ENCODE measurements at places on chromosomes 2 and 18. TPM values are rescaled to one million over a fixed set of nuclear protein-coding genes. Genes with fewer than 3 reads are reported as not detected.

GRCh38 chr18:48418539-48419276 lies 9.5 kb upstream of the ZBTB7C start:
- peak; percentile 57 for DNase-seq

DNA sequence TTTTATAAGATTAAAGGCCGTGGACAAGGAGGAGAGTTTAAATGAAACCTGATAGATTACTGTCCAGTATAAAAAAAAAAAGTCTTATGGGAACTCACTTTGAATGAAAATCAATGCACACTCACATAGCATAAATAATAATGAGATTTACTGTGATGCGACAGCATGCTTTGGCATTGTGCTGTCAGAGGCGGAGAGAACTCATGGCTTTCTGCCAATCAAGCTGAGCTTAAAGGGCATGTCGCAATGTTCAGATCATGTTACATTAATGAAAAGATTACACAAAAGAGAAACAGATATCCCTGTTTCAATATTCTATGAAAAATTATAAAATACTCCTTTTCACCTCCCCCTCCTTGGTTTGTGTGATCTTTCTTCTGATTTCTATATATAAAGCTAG lies 310.8 kb downstream of the ERBB4 start:
- no peak for DNase-seq

DNA sequence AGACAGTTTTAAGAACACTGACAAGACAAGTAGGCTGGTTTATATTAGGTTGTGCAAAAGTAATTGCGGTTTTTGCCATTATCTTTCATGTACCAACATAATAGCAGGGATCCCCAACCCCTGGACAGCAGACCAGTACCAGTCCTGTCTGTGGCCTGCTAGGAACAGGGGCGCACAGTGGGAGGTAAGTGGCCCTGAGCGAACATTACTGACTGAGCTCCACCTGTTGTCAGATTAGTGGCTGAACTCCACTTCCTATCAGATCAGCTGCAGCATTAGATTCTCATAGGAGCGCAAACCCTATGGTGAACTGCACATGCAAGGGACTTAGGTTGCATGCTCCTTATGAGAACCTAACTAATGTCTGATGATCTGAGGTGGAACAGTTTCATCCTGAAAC lies 921.9 kb downstream of the CCDC85A start:
- DNase-seq: no peak

DNA sequence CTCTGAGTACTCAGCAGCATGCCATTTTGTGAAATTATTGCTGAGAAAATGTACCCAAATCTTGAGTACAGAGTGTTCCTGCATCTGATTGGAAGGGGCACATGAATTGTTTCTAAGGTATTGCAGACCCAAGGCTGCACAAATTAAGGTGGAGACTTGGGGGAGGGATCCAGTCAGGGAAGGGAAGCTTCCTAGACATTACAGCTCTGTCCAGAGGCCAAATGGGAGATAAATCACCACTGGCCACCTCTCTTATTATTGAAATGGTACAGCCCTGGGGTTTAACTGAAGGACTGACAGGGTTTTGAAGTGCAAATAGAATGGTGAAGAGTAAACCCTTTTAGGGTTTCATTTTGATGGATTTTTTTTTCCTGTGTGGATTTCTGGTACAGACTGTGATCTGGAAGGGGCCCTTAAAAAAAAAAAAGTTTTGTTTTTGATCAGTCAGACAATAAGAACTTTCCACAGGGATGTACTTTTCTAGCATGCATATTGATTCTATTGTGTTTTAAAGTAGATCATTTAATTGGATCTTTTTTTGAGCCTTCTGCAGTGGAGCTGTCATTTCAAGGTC lies 119.4 kb downstream of the GREB1L start:
- no peak for DNase-seq

GRCh38 chr18:8843005-8843404 lies 137.6 kb downstream of the MTCL1 start:
- no peak for DNase-seq

- no peak for DNase-seq
These were observed 213.5 kb upstream of the PIEZO2 start for GRCh38 chr18:11362856-11363255.

- no peak for DNase-seq
These were observed 2.2 kb upstream of the SP5 start for GRCh38 chr2:170712653-170713542.

DNA sequence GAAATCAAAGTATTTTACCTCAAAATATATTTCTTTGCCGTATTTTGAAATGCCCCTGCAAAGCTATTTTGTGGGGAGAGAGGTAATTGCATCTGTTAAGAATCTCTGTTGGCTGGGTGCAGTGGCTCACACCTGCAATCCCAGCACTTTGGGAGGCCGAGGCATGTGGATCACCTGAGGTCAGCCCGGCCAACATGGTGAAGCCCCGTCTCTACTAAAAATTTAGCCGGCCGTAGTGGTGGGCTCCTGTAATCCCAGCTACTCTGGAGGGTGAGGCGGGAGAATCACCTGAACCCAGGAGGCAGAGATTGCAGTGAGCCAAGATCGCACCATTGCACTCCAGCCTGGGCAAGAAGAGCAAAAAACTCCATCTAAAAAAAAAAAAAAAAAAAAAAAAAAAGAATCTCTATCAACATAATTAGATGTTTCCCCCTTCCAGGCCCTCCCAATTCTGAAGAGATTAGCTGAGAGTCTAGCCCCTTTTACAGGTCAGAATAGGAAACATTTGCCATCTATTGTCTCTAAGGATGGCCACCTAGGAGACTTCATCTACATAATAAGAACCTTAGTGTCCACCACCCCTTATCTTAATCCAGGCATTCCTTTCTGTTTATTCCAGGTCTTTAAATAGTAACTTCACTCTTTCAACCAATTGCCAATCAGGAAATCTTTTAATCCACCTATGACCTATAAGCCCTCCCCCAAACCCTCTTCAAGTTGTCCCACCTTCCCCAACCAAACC lies 3.5 kb upstream of the TRAPPC8 start:
- no peak for DNase-seq

DNA sequence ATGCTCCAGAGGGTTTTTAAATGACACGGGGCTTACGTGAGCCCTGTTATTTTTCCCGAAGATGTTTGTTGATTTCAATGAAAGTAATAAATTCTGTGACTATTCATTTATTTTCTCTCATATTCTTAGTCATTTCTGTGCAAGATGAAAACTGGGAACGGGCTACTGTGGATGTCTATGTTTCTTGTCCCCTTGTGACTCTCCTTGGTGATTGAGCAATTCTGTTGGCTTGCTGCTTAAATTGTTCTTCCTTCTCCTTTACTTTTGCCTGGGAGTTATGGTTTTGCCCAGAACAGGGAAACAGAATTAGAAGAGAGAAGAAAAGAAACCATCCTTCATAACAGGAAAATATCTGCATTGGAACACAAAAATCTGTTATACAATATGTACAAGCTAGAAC lies 508.2 kb upstream of the DSEL start:
- no peak for DNase-seq

DNA sequence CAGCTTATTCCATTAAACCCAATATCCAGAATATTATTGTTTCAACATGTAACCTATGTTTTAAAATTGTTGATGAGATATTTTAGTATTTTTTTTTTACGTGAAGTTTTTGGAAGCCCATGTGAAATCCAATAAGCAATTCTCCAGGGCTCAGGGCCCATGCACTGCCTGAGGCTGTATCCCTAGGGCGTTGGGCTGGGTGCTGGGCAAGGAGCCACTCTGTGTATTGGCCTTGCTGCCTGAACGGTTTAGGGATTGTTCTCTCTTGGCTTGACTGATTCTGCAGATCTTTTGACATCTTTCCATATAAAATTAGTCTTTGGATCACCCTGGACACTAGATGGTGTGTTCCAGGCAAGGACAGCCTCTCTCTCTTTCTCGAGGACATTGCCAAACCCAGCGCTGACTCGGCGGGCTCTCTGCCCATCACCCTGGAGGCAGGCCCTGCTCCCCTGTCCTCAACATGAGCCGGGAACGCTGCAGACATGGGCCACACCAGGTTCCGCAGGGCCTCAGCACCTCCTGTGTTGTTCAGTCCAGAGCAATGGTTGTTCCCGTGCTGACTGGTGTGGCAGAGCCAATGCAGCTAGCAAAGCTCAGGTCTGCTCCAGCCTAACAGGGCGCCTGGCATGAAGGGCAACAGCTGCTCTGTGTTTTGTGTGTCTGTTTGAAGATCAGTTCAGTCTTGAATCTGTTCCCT lies 163.0 kb downstream of the SEPTIN10 start:
- no peak for DNase-seq

GRCh38 chr18:61893971-61894750 lies 1.4 kb upstream of the RNF152 start:
- DNase-seq: peak; percentile 27

DNA sequence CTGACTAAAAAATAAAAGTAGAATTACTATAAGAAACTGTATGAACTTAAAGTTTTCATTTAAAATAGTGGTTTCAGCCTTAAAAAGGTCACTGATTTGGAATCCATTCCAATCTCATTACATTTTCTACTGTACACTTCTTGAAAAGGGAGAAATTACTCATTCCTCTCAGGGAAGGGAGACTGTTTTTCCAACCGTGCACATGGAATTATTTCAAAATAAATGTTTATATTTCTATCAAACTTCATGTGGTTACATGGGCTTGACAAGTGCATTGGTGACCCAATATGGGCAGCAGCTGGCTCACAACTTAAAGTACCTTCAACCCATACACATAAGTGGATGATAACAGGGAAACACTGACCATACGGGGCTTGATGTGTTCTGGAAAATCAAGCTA lies 324.5 kb upstream of the THUMPD2 start:
- no peak for DNase-seq

DNA sequence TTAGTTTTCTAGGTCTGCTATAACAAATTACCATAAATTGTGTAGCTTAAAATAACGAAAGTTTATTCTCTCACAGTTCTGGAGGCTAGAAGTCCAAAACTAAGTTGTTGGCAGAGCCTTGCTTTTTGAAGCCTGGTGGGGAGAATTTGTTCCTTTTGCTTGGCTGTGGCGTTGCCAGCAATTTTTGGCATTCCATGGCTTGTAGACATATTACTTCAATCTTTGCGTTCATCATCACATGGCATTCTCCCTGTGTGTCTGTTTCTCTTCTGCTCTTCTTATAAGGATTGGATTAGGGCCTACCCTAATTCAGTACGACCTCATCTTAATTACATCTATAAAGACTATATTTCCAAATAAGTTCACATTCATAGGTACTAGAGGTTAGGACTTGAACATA lies 217.7 kb downstream of the MBD5 start:
- DNase-seq: no peak

DNA sequence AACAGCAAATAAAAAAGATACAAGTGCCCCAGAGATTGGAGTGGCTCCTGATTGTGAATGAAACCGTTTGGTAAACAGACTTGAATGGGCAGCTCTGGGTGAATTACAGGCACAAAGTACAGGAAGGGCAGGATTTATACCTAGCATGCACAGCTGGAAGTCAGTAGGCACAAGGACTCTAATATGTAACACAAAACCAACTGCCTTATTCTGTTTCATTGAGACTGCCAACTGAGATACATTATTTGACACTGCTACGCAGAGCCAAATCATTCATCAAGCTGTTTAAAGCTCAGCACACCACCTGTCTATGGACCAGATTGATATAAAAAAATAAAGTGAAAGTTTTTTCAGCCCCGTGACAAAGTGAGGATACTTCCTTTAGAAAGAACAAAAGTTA lies 541.2 kb downstream of the NUP35 start:
- no peak for DNase-seq

GRCh38 chr2:226077031-226077430 lies 677.5 kb downstream of the NYAP2 start:
- no peak for DNase-seq

- no peak for DNase-seq
These were observed 197.3 kb downstream of the PTPRM start for GRCh38 chr18:7764405-7764804.

- no peak for DNase-seq
These were observed 498.5 kb upstream of the SETBP1 start for GRCh38 chr18:44181951-44182747.

DNA sequence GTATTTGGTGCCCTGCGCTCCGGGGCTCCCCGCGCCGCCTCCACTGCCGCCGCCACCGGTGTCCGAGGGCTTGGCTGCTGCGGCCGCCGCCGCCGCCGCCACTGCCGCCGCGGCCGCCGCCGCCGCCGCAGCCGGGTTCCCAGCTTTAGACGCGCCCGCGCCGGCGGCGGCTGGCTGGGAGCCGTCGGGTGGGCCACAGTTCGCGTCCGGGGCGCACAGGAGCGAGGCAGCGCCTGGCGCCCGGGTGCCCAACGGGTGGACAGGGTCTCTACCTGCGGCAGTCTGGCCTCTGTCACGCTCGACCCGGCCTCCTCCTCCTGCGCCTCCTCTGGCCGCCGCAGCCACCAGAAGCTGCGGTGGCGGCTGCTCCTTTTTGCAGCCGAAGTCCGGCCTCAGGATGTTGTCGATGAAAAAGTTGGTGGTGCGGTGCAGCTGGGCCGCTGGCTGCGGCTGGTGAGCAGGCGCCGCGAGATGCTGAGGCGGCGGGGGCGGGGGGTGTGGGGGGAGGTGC lies 951 bp downstream of the EN1 start:
- no peak for DNase-seq

DNA sequence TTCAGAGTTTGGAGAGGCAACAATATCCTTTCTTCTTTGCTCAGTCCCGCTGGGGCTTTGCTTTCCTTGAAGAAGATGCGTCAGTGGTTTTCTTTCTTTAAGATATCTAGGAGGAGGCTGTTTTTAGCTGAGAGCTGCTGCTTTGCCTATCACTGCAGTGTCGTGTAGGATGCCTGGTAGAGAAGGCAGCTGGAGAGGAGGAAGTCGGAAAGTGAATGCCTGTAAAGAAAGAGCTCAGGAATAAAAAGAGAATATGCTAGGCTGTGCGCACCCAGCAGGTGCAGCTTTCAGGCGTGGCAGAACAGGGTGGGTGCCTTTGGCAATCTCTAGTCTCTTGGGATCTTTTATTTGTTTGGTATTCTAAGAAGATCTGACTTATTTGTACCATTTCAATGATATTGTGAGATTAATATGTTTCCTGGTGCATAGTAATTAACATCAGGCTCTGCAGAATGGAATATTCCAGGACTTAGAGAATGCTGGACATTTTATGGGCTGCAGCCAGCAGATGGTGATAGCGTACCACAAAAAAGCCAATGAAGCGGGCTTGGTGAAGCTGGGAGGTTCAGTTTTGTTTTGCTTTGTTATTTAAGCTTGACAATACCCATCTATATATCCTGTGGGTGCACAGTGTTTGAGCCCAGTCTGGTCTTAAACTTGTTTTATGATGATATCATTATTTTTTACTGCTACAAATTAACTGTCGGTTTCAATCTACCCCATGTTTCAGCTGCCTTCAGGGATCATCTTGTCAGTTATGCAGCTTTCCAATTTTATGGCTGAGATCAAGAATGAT lies 34.9 kb downstream of the CAVIN2 start:
- no peak for DNase-seq

GRCh38 chr2:67216881-67217280 lies 180.3 kb upstream of the ETAA1 start:
- no peak for DNase-seq

- no peak for DNase-seq
These were observed 3.4 kb downstream of the SRBD1 start for GRCh38 chr2:45607701-45608100.

GRCh38 chr2:68169308-68169707 lies 11.6 kb downstream of the PNO1 start:
- DNase-seq: no peak

DCAF17 gene
- total RNA-seq: 47.4 TPM

IL36G gene
- not detected for total RNA-seq

KCNJ3 gene
- total RNA-seq: 2.8 TPM

IL36B gene
- total RNA-seq: not detected

RGPD3 gene
- 1.1 TPM for total RNA-seq
